ENCODE measurements at places on chromosomes 5 and 9.

DNA sequence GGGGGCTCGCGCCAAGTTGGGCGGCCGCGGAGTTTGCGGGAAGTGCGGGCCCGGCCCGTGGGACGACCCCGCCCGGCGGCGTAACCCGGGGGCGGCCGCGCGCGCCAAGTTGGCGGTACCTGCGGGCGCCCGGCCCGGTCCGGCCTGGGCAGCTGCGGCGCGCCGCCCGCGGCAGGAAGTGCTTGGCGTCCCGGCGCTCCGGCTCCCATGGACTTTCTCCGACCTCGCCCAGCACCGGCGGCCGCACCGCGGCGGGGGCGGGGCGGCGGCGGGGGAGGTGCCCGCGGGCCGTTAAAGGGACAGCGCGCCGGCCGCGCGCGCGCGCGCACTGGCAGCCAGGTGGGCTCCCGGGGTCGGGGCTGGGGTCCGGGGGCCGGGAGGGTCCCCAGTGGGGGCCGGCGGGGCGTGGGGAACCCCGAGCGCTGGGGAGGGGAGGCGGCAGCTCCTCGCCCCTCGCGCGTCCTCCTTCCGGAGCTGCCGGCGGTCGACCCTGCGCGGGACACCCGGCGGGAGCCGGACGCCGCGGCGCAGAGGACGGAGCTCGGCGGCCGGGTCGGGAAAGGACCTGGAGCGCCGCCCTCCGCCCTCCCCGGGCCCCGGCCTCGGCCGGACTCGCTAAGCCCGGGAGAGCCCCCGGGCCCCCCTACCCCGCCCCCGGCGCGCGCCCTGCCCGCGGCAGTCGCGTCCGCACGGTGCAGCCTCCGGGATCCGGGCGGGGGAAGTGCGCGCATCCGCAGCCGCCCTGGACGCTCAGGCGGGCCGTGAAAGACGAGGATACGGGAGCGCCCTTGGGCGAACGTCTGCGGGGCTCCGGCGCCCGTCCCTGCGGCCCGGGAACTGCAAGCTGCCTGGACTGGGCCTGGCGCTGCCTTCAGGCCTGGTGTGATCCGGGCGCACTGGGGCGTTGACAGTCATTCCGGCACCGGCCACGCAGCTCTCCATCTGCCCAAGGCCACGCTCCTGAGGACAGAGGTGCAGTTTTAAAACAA, at the start of gene NACC2:
Gene NACC2 (minus strand): TSS at position 220 of the 989 bp plus-strand sequence. CDS start 44,768 bp downstream, outside the sequence.
- peak; percentile 64 for DNase-seq

DNA sequence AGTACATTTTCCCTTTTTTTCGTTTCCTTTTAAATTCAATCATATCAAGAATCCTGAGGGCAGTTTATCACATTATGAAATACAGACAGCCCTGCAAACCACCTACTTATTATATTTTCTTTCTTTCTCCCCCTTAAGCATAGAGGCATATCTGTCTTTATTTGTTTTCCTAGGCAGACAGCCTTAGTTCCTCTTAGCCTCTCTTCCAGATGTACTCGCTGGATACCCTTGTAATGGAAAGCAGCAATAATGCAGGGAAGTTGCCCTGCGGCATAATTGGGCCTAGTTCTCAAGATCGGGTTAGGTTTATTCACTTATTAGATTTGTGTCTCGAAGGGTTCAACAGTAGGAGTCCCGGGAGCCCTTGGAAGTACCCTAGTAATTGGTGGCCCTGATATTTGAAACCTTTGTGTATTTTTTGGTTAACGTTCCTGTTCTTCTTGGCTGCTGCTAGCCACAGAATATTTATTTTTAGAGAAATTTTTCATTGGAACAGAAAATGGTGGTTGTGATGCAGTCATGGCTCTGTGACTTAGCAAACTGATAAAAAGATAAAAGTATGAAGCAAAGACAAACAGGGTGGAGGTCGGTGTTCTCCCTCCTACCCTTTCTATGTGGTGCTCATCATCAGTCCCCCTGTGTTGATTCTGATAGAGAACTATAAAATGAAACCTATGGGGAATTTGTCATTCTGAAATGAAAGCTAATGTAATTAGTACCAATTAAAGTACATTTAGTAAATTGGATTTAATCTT, 6.4 kb downstream of the TLE4 start:
- no peak for DNase-seq

GRCh38 chr9:79140751-79141150, 431.0 kb upstream of the TLE4 start:
- DNase-seq, result no peak

DNA sequence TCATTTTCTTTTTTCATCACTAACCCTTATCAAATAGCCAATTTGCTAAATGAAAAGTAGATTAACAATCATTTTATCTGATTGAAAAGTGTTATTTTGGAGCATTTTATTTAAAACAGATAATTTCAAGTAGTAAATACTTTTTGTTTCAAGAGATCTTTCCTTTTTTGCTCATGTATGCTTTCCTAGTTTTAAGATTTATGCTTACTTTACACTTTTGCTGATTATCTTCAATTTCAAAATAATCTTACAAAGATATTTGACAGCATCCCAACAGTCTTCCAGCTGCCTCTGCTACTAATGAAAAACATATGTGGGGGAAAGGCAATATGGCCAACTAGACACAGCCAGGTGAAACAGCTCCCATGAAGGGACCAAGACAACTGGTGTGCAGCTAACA, 1027.3 kb upstream of the CDH9 start:
- no peak for DNase-seq

GRCh38 chr5:131389096-131389868, 125.4 kb downstream of the CDC42SE2 start:
- no peak for DNase-seq

DNA sequence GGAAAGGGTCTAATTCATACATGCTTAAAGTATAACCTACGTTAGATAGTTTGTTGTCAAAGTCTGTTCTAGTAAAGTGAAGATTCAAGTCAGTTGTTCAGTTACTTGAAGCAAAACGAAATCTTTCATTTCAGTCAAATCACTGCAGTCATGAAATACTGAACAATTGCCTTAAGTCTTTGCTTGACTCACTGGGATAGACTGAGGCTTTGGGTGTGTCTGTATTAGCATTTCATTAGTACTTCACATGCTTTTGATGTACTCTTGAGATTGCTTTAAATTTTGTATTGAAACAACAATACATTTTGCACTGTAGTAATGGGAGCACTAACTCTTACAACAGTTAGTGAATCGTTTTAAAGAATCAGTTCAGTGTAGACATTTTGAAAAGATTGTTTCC, 4.0 kb upstream of the CMYA5 start:
- DNase-seq, result no peak

GRCh38 chr5:88824892-88825583, 57.9 kb downstream of the MEF2C start:
- DNase-seq, result no peak

- no peak for DNase-seq
Measured at GRCh38 chr9:136074706-136075105, 20.4 kb downstream of the NACC2 start.

DNA sequence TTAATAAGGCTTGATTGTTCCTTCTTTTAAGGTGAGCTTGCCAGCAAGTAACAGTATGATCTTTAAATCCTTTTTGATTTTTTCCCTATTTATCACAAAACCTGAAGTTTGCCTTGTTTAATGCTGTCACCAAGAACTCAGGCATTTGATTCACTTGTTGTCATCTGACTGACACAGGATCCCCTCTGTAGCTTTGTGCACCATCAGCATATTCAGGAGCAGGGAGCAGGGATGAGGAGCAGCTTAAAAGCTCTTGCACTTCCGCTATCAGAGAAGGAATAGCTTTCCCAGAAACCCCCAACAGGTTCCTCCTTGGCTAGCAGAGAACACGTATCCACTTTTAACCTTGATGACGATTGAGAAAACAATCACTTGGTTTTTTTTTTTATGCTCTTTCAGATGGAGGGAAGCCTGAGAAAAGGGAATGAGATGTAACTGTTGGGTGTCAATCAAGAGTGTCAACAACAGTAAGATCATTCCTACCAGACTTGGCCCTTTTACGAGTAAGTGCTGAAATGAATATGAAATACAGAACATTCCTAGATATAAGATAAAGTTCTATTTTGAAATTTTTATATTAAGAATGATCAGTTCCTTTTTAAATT, 433.1 kb upstream of the CDH18 start:
- no peak for DNase-seq

DNA sequence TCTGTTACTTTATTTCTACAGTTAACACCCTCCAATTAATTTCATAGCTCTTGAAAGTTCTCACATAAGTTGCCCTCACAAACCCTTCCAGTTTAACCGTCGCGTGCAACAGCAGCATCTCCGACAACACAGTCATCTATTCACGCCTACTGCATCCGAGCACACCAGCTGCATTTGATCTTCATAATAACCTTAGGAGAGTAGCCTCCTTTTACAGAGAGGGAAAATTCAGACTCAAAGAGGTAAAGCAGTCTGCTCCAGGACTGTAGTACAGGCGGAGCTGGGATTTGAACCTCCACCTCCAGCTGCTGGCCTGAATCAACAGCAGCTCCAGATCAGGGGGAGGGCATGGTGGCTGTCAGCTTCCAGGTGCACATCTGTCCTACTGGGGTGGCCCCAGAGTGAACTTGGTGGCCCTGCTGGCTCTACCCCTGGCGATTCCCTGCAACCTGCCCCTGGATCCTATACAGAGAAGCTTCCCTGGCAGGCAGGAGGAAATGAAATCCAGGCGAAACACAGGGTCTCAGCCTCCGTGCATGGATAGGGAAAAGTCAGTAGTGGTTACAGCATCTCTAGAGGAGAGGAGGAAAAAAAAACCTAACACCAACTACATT, 71.6 kb upstream of the UNC5A start:
- DNase-seq, result no peak

- no peak for DNase-seq
Measured at GRCh38 chr5:66655395-66656324, 59.5 kb downstream of the MAST4 start.

- DNase-seq, result no peak
Measured at GRCh38 chr9:89505048-89505447, 7.1 kb upstream of the SEMA4D start.

GRCh38 chr5:169106911-169107706, 193.8 kb downstream of the SLIT3 start:
- DNase-seq, result peak; percentile 42

GRCh38 chr5:158786390-158786789, 313.3 kb downstream of the EBF1 start:
- DNase-seq, result no peak

DNA sequence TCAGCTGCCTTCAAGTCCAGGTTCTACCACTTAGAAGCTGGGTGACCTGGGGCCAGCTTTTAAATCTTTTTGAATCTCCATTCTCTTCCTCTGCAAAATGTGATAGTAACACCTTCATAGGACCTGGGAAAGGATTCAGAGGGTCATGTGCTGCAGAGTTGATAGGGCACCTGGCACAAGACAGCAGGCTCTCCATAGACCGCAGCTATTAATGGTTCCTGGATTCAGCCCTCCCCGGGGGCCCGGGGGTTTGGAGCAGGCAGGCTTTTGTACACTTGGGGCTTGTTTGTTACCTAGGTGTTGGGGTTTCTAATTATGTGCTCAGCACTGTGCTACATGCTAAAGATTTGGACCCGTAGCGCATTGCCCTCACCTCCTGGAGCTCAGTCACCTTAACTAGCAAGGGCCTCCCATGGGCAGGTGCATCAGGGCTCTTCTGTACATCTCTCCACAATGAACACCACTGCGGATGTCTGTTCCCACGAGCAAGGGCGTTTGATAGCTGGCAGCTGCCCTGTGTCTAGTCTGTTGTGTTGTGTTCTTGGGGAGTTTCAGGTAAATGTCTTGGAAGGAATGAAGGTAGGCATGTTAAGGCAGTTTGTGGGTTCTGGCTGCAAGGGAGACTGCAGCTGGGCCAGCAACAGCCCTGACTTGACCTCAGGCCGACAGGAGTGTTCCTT, 12.1 kb downstream of the PRRC2B start:
- no peak for DNase-seq

- no peak for DNase-seq
Measured at GRCh38 chr9:101432171-101432570, 3.4 kb downstream of the ALDOB start.

DNA sequence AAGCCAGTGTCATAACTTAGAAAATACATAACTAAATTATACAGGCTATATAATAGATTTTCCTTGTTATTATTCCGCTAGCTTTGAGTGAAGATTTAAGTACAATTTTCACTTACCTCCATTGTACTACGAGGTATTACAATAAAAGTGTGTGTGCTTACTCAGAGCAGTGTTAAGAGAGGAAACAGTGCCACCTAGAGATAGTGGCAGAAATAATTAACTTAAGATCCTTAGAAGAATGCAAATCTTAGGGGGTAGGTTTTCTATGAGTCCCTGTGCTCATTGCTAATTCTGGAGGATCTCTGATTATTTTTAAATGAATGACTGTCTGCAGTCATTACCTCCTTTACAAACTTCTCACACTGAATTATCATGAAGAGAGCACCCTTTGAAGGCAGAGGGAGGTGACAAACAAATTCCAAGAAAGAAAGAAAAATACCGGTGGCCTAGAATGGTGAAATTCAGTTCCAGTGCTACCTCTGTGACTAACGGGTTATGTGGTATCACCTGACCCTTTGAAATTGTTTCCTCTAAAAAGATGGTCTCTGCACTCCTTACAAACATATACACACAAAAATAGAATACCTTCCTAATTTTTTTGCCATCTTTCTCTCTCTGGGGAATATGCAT, 379.8 kb downstream of the TRIM36 start:
- DNase-seq, result no peak

GRCh38 chr5:119808474-119808873, 179.1 kb downstream of the FAM170A start:
- DNase-seq, result peak; percentile 4

GRCh38 chr9:137130176-137130755, 8.7 kb upstream of the GRIN1 start:
- no peak for DNase-seq

DNA sequence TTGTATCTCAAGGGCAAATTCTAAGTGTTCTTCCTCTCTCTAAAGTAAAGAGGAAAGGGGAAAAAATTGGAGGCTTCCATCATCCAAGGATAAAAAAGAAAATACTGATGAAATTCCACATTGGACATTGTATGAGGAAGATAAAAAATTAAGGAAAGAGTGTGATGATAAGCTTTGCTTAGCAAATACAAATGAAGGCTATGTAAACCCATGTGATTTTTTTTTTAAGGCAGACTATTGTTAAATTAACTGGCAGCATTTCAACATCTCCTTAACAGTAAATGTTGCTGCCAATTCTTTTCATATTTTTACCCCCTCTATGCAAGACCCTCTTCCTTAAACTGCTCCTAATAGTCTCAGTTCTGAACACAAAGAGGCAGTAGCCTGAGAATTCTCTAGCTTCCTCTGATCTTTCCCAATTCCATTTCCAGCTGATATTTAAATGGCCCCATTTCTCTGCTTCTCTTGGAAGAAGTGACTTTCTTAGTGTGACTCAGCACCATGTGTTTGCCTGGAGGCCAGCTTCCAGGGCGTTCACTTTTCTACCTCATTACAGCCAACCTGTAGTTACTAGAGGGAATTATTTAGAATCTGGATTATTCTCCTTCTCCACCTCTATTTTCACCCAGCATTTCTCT, 159.7 kb downstream of the TLE1 start:
- DNase-seq, result no peak
